ENCODE measurements at places on chromosomes 3 and 15.
A peak's percentile ranks its signal among the peaks of the same experiment; 100 is the strongest.

DNA sequence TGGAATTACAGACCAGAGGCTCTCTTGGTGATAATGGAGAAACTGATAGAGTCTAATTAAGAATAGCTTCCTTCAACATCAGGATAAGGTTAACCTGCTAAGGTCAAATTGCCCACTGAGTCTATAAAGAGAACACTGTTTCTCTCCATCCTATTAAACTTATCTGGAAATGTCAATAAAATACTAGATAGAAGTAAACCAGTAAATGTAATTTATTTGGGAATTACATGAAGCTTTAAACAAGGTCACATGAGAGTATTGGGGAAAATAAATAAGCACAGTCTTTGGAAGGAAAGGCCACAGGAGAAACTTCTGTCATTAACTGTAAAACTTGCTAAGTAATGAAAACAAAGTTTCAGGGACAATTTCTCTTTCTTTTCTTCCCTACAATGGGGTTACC is 118.5 kb downstream of the DPH6 start:
- DNase-seq = no peak

GRCh38 chr3:140902791-140903190 is 38.8 kb upstream of the SLC25A36 start:
- peak; percentile 91 for DNase-seq

- DNase-seq = no peak
Measured at GRCh38 chr3:58355179-58355578, 22.5 kb downstream of the PXK start.

DNA sequence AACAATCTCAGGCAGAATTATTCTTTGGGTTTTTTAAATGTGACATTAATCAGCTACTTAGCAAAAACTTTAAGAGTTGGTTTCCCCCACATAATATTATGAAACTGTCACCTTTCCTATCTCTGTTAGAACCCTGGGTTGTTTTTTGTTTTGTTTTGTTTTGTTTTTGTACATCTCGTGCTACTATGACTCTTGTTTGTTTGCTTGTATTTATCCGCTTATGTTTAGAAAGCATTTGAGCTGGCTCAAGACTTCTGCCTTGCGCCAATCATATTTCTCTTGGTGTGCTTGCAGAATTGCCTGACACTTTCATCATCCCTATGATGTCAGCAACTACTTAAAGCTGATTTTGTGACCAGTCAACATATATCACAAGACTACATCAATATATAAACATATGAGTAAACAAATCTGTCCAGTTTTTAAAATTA is 116.9 kb downstream of the DCLK3 start:
- no peak for DNase-seq

DNA sequence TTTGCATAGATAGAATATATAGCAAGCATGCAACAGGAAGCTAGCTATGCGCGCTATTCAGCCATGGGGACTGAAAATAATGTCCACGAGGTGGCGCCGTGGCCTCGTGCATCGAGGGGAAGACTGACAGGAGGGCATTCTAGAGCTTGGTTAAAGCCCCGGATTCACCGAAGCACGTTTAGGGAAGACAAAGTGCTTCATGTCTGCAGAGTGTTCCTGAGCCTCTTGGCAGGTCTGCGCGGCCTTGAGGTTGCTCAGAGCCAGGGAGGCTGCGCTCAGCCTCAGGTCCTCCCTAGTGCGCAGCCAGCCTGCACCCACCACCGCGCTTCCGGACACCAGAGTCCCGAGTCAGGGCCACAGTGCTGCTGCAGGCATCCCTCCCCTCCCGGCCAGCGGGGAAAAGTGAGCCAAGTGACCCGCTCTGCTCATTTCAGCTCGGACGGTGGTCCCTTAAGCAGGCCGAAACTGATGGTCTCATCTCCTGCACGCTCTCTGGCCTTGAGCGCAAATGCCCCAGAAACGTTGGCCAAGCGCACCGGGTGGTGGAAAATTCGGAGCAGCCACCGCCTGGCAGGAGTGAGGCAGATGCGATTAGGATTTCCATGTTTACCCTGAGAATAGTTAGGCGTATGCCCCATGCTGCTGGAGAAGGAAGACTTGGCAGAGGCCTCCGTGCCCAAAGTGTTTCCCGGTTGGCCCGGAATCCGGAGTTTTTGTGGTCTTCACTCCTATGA is 24.8 kb downstream of the GABRA5 start:
- DNase-seq = peak; percentile 85

DNA sequence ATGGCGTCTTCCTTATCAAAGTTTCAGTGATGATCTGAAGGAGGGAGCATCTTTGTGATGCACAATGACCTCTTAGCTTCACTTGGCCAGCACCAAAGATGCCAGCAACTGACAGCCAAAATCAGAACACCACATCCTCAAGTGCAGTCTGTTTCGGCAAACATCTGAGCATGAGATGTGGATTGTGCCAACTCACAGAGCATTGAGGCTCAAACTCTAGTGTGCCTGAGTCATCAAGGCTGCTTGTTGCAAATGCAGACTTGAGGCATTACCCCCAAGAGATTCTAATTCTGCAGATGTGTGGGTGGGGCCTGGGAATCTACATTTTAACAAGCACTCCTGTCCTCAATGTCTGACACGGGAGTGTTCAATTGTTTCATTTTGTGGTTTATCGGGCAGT is 35.8 kb downstream of the ABHD5 start:
- no peak for DNase-seq

DNA sequence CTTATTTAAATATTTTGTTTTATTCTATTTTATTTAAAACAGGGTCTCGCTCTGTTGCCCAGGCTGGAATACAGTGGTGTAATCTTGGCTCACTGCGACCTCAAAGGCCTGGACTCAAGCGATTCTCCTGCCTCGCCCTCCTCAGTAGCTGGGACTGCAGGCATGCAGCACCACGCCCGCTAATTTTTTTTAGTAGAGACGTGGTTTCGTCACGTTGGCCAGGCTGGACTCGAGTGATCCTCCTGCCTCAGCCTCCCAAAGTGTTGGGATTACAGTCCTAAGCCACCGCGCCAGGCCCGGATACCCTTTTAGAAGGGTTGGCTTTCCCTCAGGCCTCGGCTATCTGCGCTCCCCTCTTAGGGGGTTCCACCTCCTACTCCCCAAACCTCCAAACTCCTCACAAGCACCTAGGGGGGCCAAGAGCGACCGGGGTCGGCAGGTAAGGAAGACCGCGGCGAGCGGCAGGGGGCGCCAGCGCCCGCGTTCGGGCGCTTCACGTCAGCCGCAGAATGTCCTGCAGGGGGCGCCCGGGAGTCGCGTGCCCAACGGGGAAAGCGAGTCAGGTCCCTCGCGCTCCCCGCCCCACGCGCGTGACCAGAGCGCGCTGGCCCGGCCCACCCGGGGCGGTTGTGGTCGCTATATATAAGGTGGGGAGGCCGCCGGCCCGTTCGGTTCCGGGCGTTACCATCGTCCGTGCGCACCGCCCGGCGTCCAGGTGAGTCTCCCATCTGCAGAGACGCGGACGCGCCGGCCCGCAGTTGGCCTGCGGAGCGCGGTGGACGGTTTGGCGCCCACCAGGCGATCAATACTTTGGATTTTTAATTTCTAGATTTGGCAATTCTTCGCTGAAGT is 51.8 kb upstream of the GATM start:
- DNase-seq = peak; percentile 68

DNA sequence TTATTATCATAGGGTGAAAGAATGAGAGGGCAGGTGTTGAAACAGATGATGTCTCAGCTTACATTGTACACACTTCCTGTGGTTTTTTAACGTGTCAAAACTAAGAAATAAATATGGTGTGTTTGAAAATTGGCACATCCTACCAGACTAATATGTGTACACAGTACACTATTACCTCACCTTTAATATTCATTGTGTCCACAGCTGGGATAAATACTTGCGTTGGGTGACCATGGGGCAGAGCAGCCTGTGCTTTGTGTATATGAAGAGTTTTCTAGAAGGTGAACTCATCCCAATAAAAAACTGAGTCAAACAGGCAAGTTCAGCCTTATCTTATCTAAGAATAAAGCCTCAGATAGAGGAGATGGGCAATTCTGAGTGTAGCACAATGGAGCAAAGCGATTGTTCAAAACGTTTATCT is 17.3 kb downstream of the SUCNR1 start:
- peak; percentile 95 for DNase-seq

GRCh38 chr15:92848852-92849598 is 51.1 kb upstream of the CHD2 start:
- DNase-seq = no peak

DNA sequence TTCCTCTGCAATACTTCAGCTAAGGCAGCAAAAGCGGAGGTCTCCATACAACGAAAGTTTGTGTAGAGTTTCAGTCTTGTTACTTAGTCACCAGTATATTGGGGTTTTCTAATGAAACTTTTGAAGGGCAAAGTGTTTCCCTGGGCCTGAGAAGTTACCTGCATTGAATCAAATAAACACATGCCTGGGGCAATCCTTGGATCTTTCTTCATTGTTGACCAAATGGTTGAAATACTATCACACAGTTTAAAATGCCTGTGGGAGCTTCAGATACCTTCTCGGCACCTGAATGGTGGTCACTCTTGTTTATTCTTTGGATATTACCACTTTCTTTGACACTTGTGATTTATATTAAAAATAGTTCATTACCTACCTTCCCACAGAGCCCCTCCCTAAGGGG is 988 bp upstream of the CHSY1 start:
- DNase-seq = no peak

- no peak for DNase-seq
Measured at GRCh38 chr3:20556661-20557060, 370.7 kb upstream of the SGO1 start.

GRCh38 chr3:159499031-159499793 is 489.4 kb upstream of the IL12A start:
- no peak for DNase-seq

DNA sequence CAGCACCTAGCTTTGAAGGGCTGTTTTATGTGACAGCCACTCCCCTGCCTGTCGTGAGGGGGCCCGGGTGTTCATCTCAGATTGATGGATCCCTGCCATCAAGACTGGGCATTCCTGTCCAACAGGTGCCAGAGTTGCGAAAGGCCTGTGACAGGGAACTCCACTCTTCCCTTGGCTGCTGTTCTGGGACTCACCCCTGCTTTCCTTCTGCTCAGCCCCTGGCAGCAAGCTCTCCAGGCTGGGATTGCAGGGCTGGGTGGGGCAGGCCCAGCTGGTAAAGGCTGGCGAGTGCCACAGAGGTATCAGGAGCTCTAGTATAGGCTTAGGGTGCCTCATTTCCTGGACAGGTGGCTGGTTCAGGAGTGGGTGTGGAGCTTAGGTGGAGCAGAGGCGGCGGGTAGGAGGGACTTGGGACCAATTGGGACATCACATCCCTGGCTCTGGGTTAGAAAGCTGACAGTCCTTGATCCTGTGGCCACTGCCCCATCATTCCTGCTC is at the start of gene PLA2G4B:
TSS of gene PLA2G4B (plus strand) at position 448 of the 498 bp plus-strand sequence. CDS start 67 bp downstream, outside the sequence.
- peak; percentile 77 for DNase-seq

- no peak for DNase-seq
Measured at GRCh38 chr3:116154389-116154788, 290.9 kb downstream of the LSAMP start.

DNA sequence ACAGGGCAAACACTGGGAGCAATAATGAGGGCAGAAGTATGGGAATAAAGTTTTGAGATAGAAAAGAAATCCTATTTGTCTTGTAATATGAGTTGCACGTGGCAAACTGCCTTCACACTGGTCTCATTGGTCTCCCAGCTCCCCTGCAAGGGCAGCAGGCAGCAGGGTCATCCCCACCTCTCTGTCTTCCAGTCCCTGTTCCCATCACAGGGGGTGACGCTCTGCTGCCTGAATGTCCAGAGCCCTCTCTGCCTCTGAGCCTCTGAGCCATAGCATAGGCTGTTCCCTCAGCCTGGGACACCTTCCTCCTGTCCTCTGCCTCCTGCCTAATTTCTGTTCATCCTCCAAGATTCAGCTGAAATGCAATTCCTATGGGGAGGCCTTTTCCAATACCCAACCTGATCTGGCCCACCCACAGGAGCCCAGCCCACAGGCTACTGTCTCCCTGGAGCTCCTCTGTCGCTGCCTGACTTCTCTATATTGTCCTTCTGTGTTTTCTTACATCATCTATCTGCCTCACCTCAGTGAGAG is 12.1 kb upstream of the SKOR1 start:
- no peak for DNase-seq

GRCh38 chr3:181076558-181076957 is 87.0 kb upstream of the DNAJC19 start:
- DNase-seq = peak; percentile 26

DNA sequence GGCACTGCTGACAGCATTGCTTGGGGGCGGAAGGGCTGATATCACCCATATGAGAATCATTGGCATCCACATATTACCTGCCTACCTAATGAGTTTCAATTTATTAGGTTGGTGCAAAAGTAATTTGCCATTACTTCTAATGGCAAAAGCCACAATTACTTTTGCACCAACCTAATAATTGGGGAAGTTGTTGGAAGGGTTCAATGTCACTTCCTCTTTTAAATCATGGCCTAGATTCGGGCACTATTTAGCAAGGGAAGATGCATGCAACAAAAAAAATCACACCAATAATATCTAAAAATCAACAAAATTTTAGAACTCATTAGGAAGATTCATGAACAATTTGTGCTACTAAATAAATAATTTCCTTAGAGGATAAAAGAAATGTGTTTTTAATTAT is 56.0 kb upstream of the AGTR1 start:
- no peak for DNase-seq

DNA sequence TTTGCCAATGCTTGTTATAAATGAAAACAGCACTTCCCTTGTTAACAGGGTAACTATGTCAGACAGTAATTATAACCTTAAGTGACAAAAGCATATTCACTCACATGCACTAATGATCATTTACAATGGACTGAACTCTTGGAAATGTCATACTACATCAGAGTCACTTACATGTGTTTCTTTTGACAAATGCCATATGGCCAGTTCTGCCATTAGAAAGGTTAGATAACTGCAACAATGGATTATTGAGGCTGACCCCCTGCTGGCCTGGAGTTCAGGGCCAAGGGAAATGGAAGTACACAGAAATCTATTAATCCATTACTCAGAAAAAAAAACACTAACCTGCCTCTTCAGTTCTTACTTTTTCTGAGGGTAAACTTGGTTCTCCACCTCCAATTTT is 313.4 kb downstream of the CNTN3 start:
- DNase-seq = no peak

DNA sequence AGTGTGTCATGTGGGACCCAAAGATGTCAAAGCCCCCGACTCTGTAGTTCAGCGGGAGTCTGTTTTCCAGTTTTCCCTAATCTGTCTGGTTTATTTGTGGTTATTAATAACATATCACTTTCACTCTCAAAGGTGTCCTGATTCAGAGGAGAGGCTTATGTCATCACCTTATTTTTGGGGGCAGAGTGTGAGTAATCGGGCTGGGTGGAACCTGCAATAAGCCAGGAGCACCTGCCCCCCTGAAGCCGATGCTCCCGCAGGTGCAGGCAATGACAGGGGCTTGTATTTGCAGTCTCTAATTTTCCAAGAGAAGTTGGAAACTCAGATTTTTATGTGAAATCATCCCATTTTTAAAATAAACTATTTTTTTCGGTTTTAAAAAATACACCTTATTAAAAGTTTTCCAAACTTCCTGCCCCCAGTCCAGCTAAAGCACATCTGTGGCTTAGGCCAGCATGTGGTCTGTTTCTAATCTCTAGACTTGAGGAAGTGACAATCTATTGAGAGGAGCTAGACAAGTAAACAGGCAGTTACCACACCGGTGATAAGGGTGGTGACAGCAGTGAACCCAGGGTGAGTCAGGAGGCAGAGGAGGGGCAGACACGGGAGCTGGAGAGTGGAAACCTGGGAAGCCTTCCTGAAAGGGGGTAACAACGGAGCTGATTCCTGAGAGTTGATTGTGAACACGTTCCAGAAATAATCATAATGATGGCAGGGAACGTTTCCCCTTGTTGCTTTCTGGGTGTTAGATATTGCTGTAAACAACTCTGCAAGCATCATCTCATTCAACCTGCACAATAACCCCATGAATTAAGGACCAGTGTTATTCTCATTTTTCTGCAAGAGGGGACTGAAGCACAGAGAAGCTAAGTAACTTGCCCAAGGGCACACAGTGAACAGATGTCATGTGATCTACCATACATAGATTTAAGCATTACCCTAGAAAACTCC is 37.2 kb downstream of the BHLHE40 start:
- peak; percentile 61 for DNase-seq

Measured in DMS53 (cell line).